Large intestine (tissue), 12 donors: ENCODE measurements at places on chromosomes 16 and 17. TPM values are rescaled to one million over a fixed set of nuclear protein-coding genes. Genes with fewer than 3 reads are reported as not detected.

- peak; percentile 46 for DNase-seq
Measured at GRCh38 chr16:2715519-2715918, 4.5 kb downstream of the PRSS27 start.

TPSB2 gene
- polyA plus RNA-seq, result 0.34 TPM

GRCh38 chr17:44707755-44708400 lies 587 bp upstream of the DBF4B start:
- DNase-seq, result no peak

TMEM114 gene
- 0.49 TPM for polyA plus RNA-seq

KRTAP3-1 gene
- not detected for polyA plus RNA-seq
